Activated CD4-positive, alpha-beta memory T cell treated with anti-CD3 and anti-CD28 coated beads, Interleukin-2, amount 10 ng/mL, durations not matched to agents 7 days and 5 days (primary cell): ENCODE measurements at places on chromosomes 7 and 10. TPM values are rescaled to one million over a fixed set of nuclear protein-coding genes. Genes with fewer than 3 reads are reported as not detected.
A peak's percentile ranks its signal among the peaks of the same experiment; 100 is the strongest.

DNA sequence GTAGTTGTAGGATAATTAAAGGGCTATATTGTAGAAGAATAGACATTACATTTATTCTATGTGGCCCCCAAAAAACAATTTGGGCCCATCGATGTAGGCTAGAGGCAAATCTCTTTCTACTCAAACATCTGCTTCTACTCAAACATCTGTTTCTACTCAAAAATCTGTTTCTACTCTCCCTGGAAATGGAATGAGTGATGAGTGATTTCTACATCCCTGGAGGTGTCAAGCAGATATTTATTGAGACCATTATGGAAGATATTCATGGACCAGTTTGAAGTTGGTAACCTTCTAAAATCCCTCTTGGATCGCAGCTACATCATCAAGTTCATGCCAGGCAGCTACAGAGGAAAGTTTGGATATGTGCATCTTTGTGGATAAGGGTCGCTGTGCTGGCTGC lies 5.1 kb upstream of the PLPP4 start:
- no peaks in the 10 kb centered on the region for H3K36me3 ChIP-seq
- H3K27ac ChIP-seq, result no peak overlapping the region
- peaks cover 2% of the 10 kb centered on the region for H3K4me1 ChIP-seq
- H3K27me3 ChIP-seq, result peaks cover 15% of the 10 kb centered on the region
- H3K4me3 ChIP-seq, result no peak overlapping the region
- DNase-seq, result no peak

GRCh38 chr7:116588641-116589594 lies 64.1 kb downstream of the CAV1 start:
- H3K4me3 ChIP-seq, result no peak overlapping the region
- no peak overlapping the region for H3K27ac ChIP-seq
- H3K4me1 ChIP-seq, result peaks cover 25% of the 10 kb centered on the region
- no peaks in the 10 kb centered on the region for H3K36me3 ChIP-seq

DNA sequence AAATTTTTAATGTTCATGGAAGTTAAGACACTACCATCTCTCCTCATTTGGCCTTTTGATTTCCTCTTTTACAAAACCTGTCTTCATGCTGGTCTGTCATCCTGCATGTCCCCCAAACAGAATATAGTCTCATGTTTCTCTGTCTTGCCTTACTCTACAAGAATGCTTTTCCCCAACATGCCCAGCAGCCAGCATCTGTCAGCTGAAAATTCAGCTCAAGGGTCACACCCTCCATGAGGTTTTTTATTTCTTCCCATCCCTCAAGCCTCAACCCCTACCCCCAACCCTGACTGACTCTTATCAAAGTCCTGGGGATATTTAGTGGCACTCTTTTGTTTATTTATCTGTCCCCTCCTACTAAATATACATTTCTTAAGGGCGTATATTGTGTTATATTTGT lies 202.0 kb downstream of the ANK3 start:
- H3K27ac ChIP-seq, result no peak overlapping the region
- peaks cover 9% of the 10 kb centered on the region for H3K4me1 ChIP-seq

GRCh38 chr7:90668992-90669391 lies 72.9 kb downstream of the CDK14 start:
- DNase-seq, result no peak
- H3K4me1 ChIP-seq, result no peaks in the 10 kb centered on the region
- no peaks in the 10 kb centered on the region for H3K36me3 ChIP-seq
- H3K27ac ChIP-seq, result no peak overlapping the region
- H3K27me3 ChIP-seq, result no peaks in the 10 kb centered on the region

DNA sequence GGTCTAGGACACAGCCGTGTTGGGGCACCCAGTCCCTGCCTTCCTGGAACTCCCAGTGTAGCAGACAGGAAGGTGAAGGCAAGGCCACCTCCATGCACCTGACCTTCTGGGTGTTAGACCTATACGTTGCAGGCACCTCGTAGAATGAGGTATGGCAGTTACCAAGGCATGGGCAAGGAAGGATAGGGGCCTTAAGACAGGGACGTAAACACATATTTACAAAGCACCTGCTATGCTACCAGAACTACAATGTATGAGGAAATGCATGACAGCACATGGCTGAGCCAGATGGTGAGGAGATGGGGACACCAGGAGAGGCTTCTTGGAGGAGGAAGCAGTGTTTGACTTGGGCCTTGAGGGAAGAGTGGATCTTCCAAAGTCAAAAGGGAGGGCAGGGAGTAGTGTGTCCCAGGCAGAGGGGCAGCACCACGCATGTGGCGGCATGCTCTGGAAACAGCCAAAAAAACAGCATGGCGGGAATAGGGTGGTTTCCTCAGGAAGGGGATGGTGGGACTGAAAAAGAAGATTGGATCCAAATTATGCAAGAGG lies 231.2 kb downstream of the FANK1 start:
- no peaks in the 10 kb centered on the region for H3K4me1 ChIP-seq
- no peaks in the 10 kb centered on the region for H3K27me3 ChIP-seq
- DNase-seq, result no peak
- H3K27ac ChIP-seq, result no peak overlapping the region

DNA sequence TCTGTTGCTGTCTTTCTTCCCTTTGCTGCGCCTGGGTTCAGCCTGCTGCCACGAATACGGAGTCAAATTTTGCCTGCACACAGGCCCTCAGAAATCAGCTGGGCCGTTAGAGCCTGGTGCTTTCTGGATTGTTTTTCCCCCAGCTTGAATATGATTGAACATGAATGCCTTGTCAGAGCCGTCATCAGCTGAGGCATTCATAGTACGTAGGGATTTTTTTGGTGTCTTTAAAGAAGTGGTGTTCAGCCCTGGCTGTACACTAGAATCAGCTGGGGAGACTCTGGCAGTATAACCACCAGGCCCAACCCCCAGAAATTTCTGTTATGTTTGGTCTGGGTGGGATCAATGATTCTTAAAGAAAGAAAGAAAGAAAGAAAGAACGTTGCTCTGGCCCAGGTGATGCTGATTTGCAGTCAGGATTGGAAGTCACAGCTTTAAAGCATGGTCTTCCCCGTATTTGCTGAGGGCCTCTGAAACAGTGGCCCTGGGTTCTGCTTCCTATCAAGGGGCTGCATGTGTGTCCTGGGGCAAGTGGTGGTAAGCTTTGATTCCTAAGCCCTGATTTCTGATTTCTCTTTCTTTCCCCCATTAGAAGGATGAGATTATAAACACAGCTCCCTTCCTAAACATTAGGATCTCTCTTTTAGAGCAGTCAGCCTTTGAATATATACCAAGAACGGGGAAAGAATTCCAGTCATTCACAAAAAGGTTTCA lies 24.7 kb downstream of the NUB1 start:
- H3K4me1 ChIP-seq, result peaks cover 11% of the 10 kb centered on the region
- H3K36me3 ChIP-seq, result peaks cover 48% of the 10 kb centered on the region
- H3K4me3 ChIP-seq, result no peak overlapping the region
- H3K27me3 ChIP-seq, result no peaks in the 10 kb centered on the region

GRCh38 chr10:121774813-121775212 lies 153.0 kb downstream of the ATE1 start:
- H3K27ac ChIP-seq, result no peak overlapping the region
- no peaks in the 10 kb centered on the region for H3K36me3 ChIP-seq
- H3K27me3 ChIP-seq, result no peaks in the 10 kb centered on the region
- H3K4me3 ChIP-seq, result no peak overlapping the region
- H3K4me1 ChIP-seq, result no peaks in the 10 kb centered on the region

GRCh38 chr10:132519382-132520176 lies 18.0 kb upstream of the INPP5A start:
- H3K4me1 ChIP-seq, result no peaks in the 10 kb centered on the region
- DNase-seq, result no peak
- H3K4me3 ChIP-seq, result no peak overlapping the region
- H3K36me3 ChIP-seq, result no peaks in the 10 kb centered on the region
- H3K27me3 ChIP-seq, result no peaks in the 10 kb centered on the region

DNA sequence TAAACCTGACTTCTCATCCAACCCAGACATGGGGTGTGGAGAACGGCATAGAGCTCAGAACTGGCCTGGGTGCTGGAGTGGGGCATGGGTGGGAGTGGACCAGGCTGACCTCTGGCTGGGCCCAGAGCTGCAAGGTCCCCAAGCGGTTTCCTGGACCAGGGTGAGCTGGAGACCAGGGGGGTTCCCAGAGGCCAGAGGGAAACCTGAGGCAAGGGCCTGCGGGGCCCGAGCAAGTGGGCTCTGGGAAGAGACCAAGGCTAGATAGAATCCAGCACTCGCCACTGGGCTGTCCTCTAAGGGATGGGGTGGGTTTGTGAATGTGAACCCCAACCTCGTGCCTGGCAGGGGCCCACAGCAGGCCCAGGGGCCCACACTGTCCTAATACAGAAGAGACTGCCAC lies 39.4 kb upstream of the RET start:
- H3K4me1 ChIP-seq, result no peaks in the 10 kb centered on the region
- DNase-seq, result peak; percentile 11
- peaks cover 3% of the 10 kb centered on the region for H3K27me3 ChIP-seq
- H3K4me3 ChIP-seq, result no peak overlapping the region

GRCh38 chr10:132475086-132475485 lies 62.5 kb upstream of the INPP5A start:
- no peak overlapping the region for H3K4me3 ChIP-seq
- no peak overlapping the region for H3K27ac ChIP-seq
- H3K27me3 ChIP-seq, result peaks cover 13% of the 10 kb centered on the region
- no peaks in the 10 kb centered on the region for H3K4me1 ChIP-seq

GRCh38 chr7:44124822-44125202 lies 1.5 kb upstream of the POLD2 start:
- H3K36me3 ChIP-seq, result peaks cover 19% of the 10 kb centered on the region
- peak overlapping the region; percentile 38 for H3K4me3 ChIP-seq
- DNase-seq, result no peak

DNA sequence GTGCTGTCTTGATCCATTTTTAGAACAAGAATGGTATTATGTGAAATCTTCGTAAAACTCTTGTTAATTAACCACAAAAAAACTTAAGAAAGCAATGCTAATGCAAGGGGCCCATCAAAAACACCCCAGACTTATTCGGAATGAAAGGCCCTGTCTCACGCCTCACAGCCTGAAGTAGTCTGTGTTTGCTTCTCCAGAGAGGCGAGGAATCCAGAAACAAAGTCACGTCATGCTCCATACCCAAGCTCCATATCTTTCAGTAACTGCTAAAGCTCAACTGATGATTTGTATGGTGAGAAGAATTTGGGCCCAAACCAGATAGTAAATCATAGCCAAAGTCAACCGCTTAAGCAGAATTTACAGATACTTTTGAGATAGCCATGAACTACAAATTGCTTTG lies 155.4 kb downstream of the ATE1 start:
- no peak overlapping the region for H3K4me3 ChIP-seq
- no peaks in the 10 kb centered on the region for H3K27me3 ChIP-seq
- no peak for DNase-seq
- no peaks in the 10 kb centered on the region for H3K36me3 ChIP-seq

DNA sequence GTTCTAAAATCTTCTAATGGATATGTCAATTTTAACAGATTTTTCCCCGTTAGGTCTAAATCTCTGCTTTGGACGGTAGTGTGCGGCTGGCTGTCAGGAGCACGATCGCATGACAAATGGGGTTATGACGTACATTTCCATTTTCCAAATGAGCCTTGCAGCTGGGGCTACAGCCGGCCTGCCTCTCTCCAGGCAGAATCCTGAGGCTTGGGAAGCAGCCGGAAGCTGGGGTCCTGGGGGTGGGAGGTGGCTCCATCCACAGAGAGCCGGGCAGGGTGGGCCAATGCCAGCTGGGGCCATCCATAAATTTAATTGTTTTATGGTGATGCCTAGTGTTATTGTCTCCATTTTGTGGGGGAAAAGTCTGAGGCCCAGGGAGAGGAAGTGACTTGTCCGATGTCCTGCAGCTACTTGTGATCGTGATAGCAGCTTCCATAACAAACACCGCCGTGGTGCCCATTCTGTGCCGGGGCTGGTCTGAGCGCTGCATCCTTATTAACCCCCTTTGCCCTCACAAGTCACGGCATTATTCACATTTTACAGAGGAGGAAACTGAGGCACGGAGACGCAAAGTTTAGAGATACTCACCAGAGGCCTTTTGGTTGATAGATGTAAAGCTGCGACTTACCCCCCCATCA lies 53.0 kb upstream of the EBF3 start:
- H3K36me3 ChIP-seq, result no peaks in the 10 kb centered on the region
- peaks cover 7% of the 10 kb centered on the region for H3K4me1 ChIP-seq
- no peak overlapping the region for H3K4me3 ChIP-seq
- DNase-seq, result peak; percentile 2
- H3K27me3 ChIP-seq, result no peaks in the 10 kb centered on the region

The PHYHIPL gene
- total RNA-seq, result not detected

The NKX2-3 gene
- total RNA-seq, result not detected

The IGFBP1 gene
- total RNA-seq, result not detected

The ZNF365 gene
- total RNA-seq, result 0.23 TPM

The SFRP4 gene
- not detected for total RNA-seq

The SSBP1 gene
- total RNA-seq, result 124 TPM
